ENCODE measurements at places on chromosomes 1 and 21.

- no peak for DNase-seq
These were observed 292.0 kb upstream of the PLXNA2 start for GRCh38 chr1:208536212-208536611.

DNA sequence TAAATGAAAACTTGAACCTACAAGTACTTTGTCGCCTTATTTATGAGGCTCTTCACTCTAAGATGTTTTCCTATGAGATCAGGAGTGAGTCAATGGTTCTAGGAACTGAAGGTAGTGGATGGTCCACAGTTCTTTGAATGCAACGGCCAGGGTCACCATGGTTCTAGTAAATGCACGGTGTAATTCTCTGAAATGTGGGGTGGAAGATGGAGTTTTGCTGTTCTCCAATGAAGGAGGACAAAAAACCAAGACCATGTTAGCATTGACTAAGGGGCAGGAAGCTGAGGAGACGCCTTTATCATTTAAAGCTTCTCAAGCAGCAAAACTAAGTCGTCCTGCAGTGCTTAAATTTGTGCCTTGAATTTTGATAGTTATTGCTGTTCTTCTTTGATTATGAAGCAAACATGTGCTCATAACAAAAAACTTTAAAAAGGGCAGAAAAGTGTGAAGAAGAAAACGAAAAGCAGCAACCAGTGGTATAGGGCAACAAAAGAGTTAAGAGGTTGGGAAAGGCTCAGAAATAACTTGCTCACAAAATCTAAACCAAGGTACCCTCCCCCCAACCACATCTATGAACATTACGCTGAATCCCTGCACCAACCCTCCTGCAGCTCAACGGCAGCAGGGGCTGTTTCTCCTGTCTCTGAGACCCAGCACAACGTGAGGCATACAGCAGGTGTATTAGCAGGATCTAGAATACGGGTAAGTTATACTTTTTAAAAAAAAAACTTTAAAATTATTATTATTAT, 85.0 kb downstream of the MRPL37 start:
- DNase-seq, result no peak

DNA sequence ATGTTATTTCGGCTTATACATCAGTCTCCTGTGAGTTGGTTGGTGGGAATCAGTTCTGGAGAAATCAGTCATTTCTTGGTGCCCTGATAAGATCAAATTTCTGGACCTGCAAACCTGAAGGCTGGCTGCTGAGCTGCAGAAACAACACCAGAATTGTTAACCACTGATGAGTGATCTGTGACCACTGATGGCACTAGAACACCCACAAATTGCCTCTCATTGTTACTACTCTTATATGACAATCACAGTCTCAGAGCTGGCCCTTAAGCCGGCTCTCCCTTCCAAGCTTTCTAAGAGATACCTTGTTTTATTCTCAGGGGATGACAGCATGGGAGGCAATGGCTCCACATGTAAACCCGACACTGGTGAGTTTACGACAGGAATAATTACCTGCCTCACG, 1.9 kb downstream of the C1orf162 start:
- DNase-seq, result no peak

GRCh38 chr1:221740369-221740992, 1.4 kb downstream of the DUSP10 start:
- DNase-seq, result no peak

DNA sequence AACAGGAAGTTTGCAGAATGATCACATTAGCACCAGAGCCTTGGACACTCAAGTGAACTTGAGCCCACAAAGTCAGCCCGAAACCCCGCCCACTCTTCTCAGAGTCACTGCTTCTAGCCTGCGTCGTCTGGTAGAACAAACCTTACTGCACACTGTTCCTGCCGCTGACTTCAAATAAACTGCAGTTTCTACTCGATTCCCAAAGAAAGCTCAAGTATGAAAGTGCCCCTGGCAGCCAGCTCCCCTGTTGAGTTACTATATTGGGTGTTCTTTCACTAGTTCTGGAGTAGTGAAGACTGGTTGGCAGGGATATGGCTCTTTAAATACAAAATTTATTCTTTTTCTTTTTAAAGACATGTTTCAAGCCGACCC, 164.7 kb downstream of the GALNT2 start:
- DNase-seq, result no peak

- DNase-seq, result no peak
These were observed 1185.9 kb upstream of the B3GALT2 start for GRCh38 chr1:194372266-194372665.

DNA sequence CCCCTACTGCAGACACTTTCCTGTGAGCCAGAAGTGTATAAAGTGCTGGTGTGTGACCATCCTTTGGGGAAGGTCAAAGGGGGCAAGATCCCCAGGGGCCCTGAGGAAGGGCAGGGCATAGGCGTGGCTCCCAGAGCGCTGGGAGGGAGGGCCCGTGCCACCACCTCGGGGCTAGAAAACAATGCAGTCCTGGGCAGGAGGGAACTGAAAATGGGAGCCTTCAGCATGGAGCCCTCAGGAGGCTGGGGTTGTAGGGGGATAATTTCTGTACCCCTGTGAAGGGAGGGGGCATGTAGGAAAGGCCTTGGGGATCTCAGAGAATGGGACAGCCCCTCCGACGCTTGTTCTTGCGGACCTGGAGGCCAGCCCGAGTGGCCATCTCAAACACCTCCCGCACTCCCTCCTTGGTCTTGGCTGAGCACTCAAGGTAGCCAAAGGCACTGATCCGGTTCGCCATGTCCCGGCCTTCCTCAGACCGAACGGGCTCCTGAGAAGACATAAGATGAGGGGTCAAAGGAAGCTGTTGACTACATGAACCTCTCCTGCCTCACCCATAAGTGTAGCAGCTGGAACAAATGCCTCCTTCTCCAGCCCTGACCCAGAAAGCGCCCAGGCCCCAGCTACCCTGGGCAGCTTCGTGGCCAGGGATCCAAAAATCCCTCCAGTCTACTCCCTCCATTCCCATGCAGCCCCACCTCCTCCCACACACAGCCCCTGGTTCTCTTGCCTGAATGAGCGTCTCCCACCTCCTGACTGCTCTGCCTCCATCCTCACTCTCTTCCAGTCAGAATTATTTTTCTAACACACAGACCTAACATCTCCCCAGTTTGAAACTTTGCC, 5.5 kb downstream of the RHOC start:
- DNase-seq, result no peak

- no peak for DNase-seq
These were observed 440 bp downstream of the TNFRSF25 start for GRCh38 chr1:6465461-6466005.

GRCh38 chr1:92995441-92996430, 34.5 kb upstream of the DIPK1A start:
- no peak for DNase-seq

- DNase-seq, result no peak
These were observed 3.4 kb upstream of the KRTAP10-5 start for GRCh38 chr21:44583800-44584147.

- no peak for DNase-seq
These were observed 53.2 kb downstream of the NCAM2 start for GRCh38 chr21:21051109-21052055.

DNA sequence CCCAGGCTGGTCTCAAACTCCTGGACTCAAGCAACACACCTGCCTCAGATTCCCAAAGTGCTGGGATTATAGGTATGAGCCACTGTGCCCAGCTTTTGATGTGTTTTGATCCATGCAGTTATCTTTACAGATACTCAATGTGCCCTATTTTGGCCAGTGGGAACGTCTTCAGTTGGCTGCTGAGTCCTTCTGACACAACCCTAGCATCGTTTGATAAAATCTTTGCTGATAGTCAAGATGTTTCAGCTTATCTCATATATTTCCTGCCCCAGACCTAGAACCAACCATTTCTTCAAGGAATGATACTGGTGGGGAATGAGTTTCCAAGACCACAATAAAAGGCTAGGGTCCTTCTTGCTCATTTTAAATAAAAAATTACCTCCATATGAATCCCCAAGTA, 11.6 kb downstream of the POGZ start:
- no peak for DNase-seq

DNA sequence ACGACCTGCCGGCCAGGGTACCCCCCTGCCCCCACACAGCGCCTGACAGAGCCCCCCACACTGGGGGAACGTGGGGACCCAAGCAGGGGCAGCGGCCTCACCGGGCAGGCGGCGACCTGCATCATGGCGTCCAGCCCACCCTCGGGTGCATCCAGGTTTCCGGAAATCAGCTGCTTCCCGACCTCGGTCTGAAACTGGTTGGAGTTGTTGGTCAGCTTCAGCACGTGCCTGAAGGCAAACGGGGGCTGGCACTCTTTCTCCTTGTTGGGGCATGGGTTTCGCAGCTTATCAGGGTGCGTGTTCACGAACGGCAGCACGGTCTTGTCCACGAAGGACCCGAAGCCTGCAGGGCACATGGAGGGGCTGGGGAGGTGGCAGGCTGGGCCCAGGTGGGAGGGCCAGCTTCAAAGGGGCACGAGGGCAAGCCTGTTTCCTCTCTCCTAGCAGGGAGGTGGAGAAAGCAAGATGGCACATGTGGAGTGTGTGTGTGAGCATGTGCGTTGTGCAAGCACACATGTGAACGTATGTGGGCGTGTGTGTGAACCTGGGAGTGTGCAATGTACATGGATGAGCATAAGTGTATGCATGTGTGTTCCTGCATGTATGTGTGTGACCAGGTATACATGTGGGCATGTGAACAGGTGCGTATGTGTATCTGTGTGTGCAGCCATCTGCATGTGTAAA, 19.2 kb downstream of the ITGB2 start:
- no peak for DNase-seq
